ENCODE measurements at places on chromosomes 12 and 14.

DNA sequence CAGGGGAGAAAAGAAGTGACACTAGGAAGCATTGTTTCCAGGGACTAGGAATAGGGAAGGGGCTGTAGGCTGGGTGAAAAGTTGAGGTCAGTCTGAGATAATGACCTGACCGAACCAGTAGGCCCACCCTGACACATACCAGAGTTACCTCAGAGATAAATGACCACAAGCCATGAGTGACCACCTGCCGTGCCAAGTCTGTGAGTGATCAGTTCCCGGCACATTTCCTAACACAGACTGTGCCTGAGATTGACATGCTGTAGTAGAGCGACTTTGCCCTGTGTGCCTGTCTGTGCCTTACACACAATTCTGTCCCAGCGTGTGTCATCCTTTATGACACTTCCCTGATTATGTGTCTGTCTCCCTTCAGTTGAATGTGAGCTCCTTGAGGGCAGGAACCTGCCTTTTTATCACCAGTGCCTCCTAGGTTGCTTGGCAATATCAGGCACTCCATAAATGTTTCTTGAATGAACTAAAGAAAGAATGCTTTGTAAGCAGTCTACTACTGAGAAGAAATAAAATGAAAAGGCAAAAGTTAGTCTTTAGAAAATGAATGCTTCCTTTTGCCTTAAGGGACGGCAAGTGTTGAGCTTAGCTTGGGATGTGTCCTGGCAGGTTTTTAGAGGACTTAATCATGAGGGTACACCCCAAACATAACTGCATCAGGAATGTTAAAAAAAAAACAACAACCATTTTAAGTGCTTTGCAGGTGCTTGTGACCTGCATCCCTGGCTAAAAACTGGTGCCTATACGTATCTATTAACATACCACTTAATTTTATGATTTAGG is 9.6 kb upstream of the SSPN start:
- DNase-seq, result no peak

- no peak for DNase-seq
Measured at GRCh38 chr14:65469903-65470302, 57.4 kb downstream of the FUT8 start.

DNA sequence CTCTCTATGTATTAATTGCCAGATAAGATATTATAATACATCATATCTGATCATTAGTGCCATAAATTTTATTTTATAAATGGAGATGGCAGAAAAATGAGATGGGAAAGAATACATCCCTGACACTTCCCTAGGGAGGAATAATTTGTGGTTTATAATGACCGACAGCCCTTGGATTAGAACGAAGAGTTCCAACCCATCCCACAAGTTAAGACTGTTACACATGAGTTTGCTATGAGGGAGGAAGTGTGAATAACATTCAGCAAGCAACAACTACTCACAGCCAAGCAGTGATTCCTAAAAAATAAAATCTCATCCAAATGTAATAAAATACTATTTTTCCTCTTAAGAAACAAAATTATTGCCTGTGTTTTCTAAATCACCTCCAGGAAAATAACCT is 299.0 kb downstream of the CCDC91 start:
- DNase-seq, result no peak

DNA sequence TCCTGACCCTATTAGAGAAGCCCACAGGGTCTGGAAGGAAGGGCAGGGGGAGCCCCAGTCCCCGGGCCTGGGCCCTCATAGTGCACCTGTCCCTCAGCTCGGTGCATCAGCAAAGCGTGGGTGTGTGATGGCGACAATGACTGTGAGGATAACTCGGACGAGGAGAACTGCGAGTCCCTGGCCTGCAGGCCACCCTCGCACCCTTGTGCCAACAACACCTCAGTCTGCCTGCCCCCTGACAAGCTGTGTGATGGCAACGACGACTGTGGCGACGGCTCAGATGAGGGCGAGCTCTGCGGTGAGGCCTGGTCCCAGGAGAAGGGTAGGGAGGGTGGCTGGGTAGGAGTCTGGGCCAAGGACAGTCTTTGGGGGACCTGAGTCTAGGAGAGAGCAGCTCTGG is 26.3 kb upstream of the LRP1-AS start:
- DNase-seq, result no peak

DNA sequence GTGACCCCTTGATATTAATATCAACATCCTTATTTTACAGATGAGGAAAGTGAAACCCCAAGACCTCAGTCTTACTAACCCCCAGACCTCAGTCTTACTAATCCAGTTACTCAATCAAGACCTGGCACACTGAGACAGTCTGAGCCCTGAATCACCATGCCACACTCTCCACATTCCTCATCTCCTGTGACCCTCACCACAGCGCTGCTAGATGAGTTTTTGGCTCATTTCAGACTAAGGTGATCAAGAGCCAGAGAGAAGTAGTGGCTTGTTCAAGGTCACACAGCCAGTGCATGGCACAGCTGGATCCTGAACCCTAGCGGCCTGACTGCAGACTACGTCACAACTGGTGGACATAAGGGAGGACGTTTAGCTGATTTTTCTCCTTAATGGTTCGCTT is 579.2 kb downstream of the BCL11B start:
- no peak for DNase-seq

- no peak for DNase-seq
Measured at GRCh38 chr14:20412411-20412810, 890 bp downstream of the TEP1 start.

- DNase-seq, result no peak
Measured at GRCh38 chr12:11716794-11717518, 67.5 kb downstream of the ETV6 start.

DNA sequence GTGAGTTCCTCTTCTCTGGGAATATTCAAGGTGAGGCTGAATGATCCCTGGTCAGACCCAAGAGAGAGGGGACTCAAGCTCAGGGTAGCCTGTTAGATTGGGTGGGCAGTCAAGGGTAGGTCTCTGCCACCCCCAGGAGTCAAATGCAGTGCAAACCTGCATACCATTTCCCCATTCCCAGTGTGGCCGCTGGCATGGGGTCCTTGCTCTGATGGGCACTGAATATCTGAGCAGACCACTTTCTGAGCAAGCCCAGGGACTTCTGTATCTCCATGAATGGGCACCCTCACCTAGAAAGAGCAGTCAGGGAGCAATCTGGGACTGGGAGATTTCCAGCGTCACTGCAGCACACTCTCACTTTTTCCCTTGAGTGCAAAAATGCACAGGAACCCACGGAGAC is 573.7 kb downstream of the BCL11B start:
- DNase-seq, result no peak

DNA sequence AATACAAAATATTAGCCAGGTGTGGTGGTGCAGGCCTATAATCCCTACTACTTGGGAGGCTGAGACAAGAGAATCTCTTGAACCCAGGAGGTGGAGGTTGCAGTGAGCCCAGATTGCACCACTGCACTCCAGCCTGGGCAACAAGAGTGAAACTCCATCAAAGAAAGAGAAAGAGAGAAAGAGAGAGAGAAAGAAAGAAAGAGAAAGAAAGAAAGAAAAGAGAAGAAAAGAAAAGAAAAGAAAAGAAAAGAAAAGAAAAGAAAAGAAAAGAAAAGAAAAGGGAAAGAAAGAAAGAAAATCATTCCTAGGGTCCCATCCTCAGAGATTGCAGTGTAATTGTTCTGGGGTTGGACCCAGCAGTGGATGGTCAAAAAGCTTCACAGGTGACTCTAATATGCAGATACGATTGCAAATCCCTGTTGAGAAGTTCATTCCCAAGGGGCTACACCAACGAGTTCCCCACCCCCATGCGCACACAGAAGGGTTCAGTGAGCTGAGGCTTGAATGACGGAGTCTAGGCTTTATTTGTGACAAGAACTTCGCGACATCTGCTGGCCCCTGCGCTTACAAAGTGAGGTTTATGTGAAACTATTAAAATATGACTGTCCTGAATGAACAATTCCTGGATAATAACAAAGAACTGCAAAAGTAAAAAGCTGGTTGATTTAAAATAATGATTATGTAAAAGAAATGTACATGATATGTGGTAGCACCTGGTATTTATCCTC is 17.4 kb upstream of the RNASE12 start:
- no peak for DNase-seq

DNA sequence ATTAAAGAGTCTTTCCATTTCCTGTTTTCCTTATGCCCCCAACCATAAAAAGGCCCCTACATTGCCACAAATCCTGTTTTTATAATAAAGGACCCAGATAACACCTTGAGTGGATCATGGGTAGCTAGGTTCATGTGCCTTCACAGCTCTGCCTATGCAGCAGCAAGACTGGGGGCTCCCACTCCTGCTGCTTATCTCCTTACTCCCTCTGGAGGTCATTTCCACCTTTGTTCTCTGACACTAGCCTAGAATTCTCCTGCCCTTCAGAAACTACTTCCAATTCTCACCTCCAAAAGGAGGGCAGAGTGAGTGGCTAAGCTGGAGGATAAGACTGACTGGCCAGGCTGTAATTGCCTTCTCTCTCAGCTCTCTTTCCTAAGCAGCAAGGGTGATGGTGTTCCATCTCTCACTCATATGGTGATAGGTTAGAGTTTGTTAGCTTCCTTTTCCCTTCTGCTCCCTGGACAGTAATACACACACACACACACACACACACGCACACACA is 20.0 kb upstream of the STAC3 start:
- DNase-seq, result no peak

GRCh38 chr14:32230695-32231280 is 27.7 kb upstream of the RNU6-8 start:
- DNase-seq, result no peak

DNA sequence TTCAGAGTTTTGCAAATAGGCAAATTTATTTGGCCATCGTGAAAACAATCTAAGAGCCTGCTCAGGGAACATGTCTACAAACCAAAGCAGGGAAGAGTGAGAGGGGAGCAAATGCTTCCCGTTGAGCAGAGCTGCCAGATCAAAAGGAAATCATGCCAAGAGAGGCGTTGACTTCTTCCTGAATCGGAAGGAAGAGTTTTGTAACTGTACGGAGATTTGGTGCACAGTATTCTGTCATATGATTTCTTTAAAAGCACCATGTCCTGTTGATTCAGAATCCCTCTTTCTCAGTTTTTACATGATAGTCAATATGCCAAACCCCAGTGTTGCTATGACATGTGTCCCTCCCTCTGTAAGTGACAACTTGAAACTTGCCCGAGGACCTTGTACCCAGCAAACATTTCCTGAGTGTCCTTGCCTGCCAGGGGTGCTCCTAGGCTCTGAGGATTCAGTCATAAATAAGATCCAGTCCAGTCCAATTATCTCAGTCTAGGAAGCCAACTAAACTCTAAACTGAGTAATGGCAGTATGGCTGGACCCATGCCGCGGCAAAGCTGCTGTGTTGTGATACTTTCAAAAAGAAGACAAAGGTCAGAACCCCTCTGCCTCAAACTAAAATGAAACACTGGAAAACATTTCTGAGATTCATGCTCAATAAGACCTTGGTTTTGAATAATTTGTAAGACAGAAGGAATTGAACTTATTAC is 300.1 kb upstream of the FKBP4 start:
- no peak for DNase-seq

- peak; percentile 49 for DNase-seq
Measured at GRCh38 chr14:76867516-76868453, 41.6 kb downstream of the LRRC74A start.
